Activated CD8-positive, alpha-beta memory T cell treated with anti-CD3 and anti-CD28 coated beads for 36 hours (primary cell): ENCODE measurements at places on chromosomes 1 and 21. TPM values are rescaled to one million over a fixed set of nuclear protein-coding genes. Genes with fewer than 3 reads are reported as not detected.

TTLL10 gene
- not detected for total RNA-seq

CCDC17 gene
- 1.7 TPM for total RNA-seq

F13B gene
- total RNA-seq, result not detected

HSD11B1 gene
- 1.7 TPM for total RNA-seq

RNF207 gene
- total RNA-seq, result 12.1 TPM

FMO1 gene
- not detected for total RNA-seq

BMP8A gene
- total RNA-seq, result not detected

TENT5C gene
- total RNA-seq, result 4.0 TPM

GPR89A gene
- 30.8 TPM for total RNA-seq

FCER1A gene
- not detected for total RNA-seq

SLFNL1 gene
- 0.06 TPM for total RNA-seq

PADI2 gene
- total RNA-seq, result not detected

IPP gene
- total RNA-seq, result 16.6 TPM

CRP gene
- total RNA-seq, result not detected

SPTA1 gene
- total RNA-seq, result not detected

SLC30A2 gene
- total RNA-seq, result not detected

FCRL6 gene
- total RNA-seq, result 0.40 TPM

C1orf122 gene
- total RNA-seq, result 33.4 TPM

GPR157 gene
- total RNA-seq, result 1.9 TPM

ORC1 gene
- total RNA-seq, result 42.0 TPM

SLC9A1 gene
- 23.9 TPM for total RNA-seq

HFM1 gene
- total RNA-seq, result not detected

TRIM67 gene
- not detected for total RNA-seq

SPATA45 gene
- not detected for total RNA-seq

OR2G3 gene
- not detected for total RNA-seq

AMY2B gene
- 3.3 TPM for total RNA-seq

OR2M3 gene
- total RNA-seq, result not detected

PLEKHA6 gene
- total RNA-seq, result 0.23 TPM

LEFTY1 gene
- not detected for total RNA-seq

HES2 gene
- 0.15 TPM for total RNA-seq

FAM229A gene
- total RNA-seq, result 3.1 TPM

ATPAF1 gene
- total RNA-seq, result 42.5 TPM

GUCA2A gene
- not detected for total RNA-seq

PRDM15 gene
- 13.0 TPM for total RNA-seq

TSEN15 gene
- 50.4 TPM for total RNA-seq

KCNT2 gene
- not detected for total RNA-seq

CFAP45 gene
- 1.2 TPM for total RNA-seq

C1orf94 gene
- total RNA-seq, result not detected

GRHL3 gene
- not detected for total RNA-seq

S100A7A gene
- not detected for total RNA-seq

ASTN1 gene
- total RNA-seq, result not detected

IVL gene
- total RNA-seq, result not detected

KIF21B gene
- 49.6 TPM for total RNA-seq

EVI5 gene
- total RNA-seq, result 51.2 TPM

OR1C1 gene
- not detected for total RNA-seq

PEAR1 gene
- not detected for total RNA-seq

MPL gene
- not detected for total RNA-seq

CD5L gene
- not detected for total RNA-seq

DMRTA2 gene
- not detected for total RNA-seq

SV2A gene
- 8.5 TPM for total RNA-seq

ADAMTS5 gene
- total RNA-seq, result not detected

RGS4 gene
- not detected for total RNA-seq

TSPAN1 gene
- total RNA-seq, result not detected

FAAH gene
- total RNA-seq, result 4.8 TPM

LRRIQ3 gene
- total RNA-seq, result 2.5 TPM
